Heart right ventricle (tissue), 16 donors: ENCODE measurements at places on chromosomes 5 and 9. TPM values are rescaled to one million over a fixed set of nuclear protein-coding genes. Genes with fewer than 3 reads are reported as not detected.

Gene FAM153A
- not detected for total RNA-seq

Gene ADCY2
- total RNA-seq: 0.28 TPM

Gene PCDHA12
- 0.11 TPM for total RNA-seq

Gene CDH18
- total RNA-seq: not detected

Gene IFNA13
- total RNA-seq: not detected

Gene PCDHB7
- 0.77 TPM for total RNA-seq

Gene DNM1
- 4.2 TPM for total RNA-seq
